NCI-H526 treated with DMSO at 0.1 percent for 48 hours (cell line): ENCODE measurements at places on chromosomes 2 and 18.

- no peak for DNase-seq
Observed at GRCh38 chr2:174009488-174010223, 44.5 kb upstream of the SP3 start.

- DNase-seq: no peak
Observed at GRCh38 chr18:73975266-73975665, 172.4 kb downstream of the FBXO15 start.

DNA sequence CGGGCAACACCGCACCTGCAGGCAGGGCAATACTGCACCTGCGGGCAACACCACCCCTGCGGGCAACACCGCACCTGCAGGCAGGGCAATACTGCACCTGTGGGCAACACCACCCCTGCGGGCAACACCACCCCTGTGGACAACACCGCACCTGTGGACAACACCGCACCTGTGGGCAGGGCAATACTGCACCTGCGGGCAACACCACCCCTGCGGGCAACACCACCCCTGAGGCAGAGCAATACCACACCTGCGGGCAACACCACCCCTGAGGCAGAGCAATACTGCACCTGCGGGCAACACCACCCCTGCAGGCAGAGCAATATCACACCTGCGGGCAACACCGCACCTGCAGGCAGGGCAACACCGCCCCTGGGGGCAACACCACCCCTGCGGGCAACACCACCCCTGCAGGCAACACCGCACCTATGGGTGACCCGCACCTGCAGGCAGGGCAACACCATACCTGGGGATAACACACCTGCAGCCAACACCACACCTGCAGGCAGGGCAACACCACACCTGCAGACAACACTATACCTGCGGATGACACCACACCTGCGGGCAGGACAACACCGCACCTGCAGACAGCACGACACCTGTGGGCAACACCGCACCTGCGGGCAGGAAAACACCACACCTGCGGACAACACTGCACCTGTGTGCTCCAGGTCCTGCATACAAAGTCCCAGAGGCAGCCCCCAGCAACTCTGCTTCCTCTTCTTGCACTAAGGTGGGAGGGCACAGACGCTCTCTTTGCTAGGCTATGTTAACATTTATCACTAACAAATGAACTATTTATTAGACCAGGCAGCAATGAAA lies 57.7 kb downstream of the EIPR1 start:
- DNase-seq: no peak

GRCh38 chr18:34660572-34660971 lies 49.5 kb upstream of the DTNA start:
- DNase-seq: no peak

DNA sequence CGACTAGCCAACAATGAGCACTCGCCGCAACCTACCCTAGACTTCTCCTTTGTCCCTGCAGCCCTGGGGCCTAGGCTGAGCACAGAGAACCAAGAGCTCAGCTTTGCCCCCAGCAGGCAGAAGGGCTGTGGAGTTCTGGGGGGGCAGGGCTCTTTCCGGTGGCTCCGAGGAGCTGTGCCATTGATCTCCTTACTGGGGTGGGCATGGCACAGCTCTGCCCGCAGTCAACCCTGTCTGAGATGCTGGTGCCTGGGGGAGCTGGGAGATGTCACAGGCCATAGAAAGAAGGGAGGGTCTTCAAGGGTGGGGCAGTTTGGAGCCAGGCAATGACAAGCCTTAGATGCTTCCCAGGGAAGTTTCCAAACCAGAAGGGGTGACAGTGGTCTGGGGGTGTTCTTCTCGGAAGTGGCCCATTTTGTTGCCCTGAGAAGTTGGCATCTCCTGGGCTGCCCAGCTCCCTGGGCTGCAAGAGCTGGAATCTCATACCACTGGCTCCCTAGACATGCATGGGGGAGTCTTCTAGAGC lies 14.1 kb upstream of the GPR55 start:
- DNase-seq: no peak

GRCh38 chr2:156065912-156066311 lies 266.6 kb downstream of the NR4A2 start:
- DNase-seq: no peak

DNA sequence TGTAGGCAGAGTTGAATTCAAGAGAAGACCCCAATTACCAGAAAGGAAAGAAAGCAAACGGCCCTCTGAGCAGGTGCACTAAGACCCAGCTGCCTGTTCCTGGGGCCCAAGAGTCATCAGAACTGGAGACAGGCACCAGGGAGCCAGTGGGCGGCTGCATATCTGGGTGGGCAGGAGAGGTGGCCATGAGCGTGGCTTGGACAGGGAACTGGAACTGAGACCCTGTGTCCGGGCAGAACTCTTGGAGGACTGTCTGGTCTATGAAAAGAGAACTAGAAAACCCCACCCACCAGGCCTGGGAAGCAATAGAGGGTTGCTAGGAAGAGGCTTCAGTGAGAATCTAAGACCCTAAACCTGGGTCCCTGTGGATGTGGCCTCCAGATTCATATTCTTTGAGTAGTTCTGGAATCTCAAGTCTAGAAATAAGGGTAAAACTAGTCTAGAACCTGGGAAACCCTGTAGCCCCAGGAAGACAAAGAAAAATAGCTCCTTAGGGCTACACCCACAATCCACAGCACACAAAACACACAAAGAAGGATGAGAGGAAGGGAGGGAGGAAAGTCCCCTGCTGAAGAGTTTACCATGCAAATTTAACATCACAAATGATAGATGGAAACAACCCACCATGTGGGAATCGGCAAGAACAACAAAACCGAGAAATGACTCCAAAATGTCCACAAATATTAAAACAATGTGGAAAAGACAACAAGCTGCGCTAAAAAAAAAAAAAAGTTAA lies 147.0 kb downstream of the HDAC4 start:
- peak; percentile 46 for DNase-seq

GRCh38 chr2:45543257-45543656 lies 67.8 kb downstream of the SRBD1 start:
- no peak for DNase-seq

DNA sequence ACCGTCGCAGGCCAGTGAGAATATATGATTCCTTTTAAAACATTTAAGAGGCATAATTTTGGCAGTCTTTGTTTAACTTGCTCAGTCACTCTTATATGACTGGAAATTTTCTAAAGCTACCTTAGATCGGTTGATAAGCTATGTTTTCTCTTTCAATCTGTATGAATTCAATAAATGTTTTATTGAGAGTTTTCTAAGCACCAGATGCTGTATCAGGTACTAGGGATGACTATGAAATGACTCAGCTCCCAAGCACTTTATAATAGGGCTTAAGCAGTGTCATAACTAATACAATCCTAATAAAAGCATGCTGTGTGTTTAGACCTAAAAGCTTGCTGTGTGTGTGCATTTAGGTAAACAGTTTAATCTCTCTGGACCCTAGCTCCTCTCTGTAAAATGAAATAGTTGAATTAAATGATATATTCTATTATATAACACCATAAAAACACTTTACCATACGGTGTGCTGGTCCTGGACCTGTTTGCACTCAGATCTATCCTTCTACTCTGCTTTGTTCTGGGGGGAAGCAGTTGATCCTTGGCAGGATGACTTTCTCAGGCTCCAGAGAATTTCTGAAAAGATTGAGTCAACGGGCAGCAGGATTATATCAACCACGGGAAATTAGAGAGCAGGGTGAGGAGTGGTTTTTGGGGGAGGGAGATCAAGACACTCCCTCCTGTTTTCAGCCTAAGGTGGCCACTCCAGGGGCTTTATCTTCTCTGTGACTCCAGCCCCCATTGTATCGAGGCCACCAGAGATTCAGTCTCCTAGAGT lies 26.1 kb upstream of the SLC38A11 start:
- DNase-seq: no peak

- DNase-seq: no peak
Observed at GRCh38 chr18:50953822-50954221, 14.0 kb upstream of the ELAC1 start.

- no peak for DNase-seq
Observed at GRCh38 chr2:100425573-100426383, 8.3 kb upstream of the CHST10 start.

GRCh38 chr18:77105028-77105427 lies 27.6 kb downstream of the MBP start:
- DNase-seq: no peak

DNA sequence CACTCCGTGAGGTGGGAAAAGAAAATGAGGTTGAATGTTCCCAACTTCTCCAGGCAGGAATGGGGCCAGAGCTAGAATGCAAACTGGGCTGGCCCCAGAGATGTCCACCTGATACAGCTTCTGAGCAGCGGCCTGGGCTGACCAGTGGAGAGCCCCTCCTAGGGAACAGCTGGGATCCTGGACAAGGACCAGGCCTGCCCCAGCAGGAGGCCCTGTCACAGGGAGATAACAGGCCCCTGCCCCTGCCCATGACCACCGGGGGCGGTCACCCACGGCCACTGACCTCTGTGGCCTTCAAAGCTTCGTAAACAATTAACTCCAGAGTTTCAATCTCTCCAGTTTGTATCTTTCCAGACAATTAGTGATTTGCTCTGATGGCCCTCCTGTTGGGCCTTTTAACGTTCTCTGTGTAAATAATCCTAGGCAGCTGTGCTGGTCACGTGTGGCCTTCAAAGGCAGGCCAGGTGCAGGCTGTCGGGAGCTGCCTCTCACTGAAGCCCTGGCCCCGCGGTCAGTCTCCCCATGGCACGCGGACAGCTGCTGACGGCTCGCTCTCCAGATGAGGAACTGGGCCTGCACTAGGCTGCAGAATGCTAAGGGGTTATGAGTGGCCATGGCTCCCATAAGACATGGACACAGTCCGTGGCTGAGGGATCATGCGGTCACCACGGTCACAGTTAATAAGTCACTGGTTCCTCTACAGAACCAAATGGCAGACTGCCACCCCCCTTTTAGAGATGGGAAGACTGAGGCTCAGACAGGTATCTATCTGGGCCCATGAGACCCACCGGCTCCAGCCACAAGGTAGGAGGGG lies 9.2 kb downstream of the HS6ST1 start:
- DNase-seq: peak; percentile 47

DNA sequence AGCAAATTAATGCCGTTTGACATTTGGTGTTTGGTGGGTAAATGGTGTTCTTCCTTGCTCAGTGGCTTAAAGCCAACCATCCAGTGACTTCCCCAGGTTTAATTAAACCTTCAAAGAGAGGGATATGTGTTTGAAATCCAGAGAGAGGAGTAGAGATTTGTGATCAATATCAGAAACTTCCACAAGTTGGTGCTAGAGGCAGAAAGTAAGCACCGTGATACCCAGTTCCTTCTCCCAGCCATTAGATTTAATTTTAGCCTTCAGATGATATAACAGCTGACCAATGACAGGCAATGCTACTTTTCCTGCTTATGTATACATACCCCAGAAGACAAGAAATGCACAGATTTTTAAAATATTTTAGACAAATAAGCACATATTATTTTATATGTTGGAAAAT lies 398.5 kb downstream of the CDH2 start:
- no peak for DNase-seq

DNA sequence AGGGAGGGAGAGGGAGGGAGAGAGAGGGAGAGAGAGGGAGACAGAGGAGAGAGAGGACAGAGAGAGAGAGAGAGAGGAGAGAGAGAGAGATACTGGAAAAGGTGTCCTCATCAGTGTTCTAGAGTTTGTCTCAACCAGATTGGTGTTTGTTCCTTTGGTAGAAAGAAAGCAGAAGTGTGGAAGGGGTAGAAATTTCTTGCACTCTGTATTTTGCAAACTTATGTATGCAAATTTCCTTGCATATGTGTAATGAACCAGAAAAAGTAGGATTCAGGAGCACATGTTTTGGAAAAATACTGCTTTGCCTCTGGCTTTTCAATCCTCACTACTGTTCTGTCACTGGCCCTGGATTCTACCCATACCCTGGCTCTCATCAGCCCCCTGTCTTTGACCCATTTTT lies 1.1 kb upstream of the SP140 start:
- DNase-seq: no peak

DNA sequence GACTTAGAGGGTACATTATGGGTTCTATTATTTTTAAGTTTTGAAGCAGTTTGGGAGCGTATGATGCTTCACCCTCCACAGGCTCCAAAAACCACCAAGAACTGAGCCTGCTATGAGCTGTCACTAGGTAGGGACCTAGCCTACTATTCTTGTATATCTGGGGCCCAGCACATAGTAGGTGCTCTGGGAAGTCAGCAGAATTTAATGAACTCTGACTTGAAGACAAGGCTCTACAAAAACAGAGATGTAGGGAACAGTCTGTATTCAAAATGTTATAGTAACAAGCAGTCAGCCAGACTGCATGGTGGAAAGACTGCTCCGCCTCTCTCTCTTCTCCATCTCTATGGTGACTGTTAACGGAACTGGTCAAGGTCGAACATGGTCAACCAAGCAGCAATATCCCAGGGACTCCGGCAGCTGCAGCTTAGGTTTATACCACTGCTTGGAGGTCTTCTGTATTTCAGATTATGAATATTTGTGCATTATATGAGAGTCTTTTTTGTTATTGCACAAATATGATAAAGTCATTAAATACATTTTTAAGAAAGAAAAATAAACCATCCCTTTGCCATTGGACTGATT lies 22.2 kb upstream of the YWHAQ start:
- DNase-seq: no peak

- DNase-seq: no peak
Observed at GRCh38 chr2:215668378-215668775, 232.5 kb upstream of the FN1 start.
